ENCODE measurements at places on chromosomes 1 and 21.

DNA sequence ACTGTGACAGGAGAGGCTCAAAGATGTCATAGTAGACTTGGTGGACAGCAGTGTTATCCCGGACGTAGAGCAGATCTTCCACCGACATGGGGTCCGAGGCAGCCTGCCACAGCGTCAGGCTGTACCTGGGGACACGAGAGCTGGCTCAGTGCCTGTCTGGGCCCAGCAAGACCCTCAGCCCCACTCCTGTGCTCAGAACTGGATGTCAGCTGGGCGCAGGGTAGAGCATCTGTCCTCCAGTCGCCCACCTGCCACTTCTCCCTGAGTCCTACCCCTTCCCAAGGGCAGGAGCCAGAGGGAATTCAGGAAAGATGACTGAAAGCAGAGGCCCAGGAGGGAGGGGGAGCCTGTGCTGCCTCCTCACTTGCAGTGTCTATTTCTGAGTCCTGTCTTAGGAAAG, 11.7 kb downstream of the FAM151A start:
- no peaks in the 10 kb centered on the region for H3K4me1 ChIP-seq
- H3K4me3 ChIP-seq = no peak overlapping the region
- DNase-seq = no peak

DNA sequence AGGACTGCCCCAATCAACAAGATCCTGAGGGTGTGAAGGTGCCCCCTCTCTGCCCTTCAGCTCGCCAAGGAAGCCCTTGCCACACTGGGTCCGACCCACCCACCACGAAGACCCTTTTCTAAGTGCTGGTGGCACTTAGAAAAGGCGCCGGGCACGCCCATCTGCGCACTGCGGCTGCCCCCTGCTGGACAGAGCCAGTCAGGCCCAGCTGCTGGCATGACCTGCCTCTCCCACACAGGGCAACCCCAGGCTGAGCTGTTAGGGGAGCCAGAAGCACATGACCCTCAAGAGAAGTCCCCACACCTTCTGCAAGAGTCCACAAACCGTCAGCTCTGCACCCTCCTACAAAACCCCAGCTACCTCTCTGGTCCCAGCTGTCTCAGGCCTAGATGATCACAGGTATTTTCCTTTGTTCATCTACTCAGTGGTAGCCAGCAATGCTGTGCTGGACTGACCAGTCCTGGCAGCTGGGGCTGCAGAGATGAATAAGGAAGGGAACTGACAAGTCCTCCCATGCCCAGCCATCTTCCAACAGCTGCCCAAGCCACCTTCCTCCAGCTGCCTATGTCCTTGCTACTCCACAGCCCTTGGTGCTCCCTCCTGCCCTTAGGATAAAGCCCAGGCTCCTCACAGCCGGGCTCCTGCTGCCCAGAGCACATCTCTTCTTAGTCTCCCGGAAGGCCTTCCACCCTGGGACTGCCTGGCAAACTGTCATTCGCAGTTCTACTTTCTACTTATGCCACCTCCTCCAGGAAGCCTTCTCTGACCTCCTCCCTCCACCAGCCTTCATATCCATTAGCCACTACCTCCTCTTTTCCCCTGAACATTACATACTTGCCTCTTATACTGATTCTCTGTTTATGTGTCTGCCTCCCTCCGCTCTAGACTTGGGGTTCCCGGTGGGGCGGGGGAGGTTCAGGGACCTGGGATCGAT, 39.8 kb upstream of the ZC3H12A start:
- no peaks in the 10 kb centered on the region for H3K4me1 ChIP-seq
- peaks cover 34% of the 10 kb centered on the region for H3K27me3 ChIP-seq
- H3K4me3 ChIP-seq = no peak overlapping the region
- no peak overlapping the region for H3K27ac ChIP-seq
- no peaks in the 10 kb centered on the region for H3K36me3 ChIP-seq
- peak; percentile 75 for DNase-seq

- no peak overlapping the region for H3K4me3 ChIP-seq
- H3K4me1 ChIP-seq = peaks cover 44% of the 10 kb centered on the region
- H3K36me3 ChIP-seq = peaks cover 45% of the 10 kb centered on the region
- no peak for DNase-seq
Observed at GRCh38 chr1:12407050-12407961, 177.5 kb downstream of the VPS13D start.

DNA sequence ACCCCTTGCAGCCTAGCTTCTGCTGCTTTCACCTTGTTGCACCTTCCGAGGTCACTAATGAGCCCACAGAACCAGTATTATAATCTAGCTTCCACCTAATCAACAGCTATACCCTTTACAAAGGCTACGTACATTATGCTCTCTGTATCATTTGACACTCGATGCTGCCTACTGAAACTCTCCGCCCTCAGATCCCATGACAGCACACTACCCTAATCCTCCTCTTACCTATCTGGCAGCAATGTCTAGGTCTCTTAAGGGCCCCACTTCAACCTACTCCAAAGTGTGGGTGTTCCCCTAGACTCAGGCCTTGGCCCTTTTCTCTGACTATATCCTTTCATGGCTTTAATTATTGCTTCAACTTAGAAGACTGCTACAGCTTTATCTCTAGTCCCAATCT, 4.8 kb upstream of the MRPS21 start:
- DNase-seq = no peak
- no peaks in the 10 kb centered on the region for H3K36me3 ChIP-seq
- peaks cover 11% of the 10 kb centered on the region for H3K27me3 ChIP-seq
- H3K27ac ChIP-seq = no peak overlapping the region

- peaks cover 20% of the 10 kb centered on the region for H3K27me3 ChIP-seq
- no peak overlapping the region for H3K4me3 ChIP-seq
- no peaks in the 10 kb centered on the region for H3K36me3 ChIP-seq
- H3K27ac ChIP-seq = no peak overlapping the region
- no peak for DNase-seq
- peaks cover 7% of the 10 kb centered on the region for H3K4me1 ChIP-seq
Observed at GRCh38 chr1:44049839-44050238, 18.6 kb upstream of the SLC6A9 start.

DNA sequence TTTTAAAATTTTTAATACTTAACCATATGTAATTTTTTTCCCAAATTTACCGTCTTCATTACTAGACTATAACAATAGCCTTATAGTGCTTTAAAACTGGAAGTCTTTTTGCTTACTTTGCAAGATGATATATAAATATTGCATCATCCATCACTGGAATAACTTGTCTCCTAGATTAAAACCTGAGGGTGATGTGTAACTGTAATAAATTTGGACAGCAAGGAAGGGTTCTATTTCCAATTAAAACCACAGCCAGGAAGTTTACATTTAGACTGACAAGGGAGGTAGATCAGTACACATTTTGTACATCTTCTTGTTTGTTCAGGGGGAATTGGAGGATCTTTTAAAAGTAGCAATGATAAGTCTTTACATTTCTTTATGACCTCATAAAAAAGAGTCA, 21.9 kb downstream of the NTNG1 start:
- no peak for DNase-seq
- H3K4me1 ChIP-seq = no peaks in the 10 kb centered on the region
- H3K4me3 ChIP-seq = no peak overlapping the region
- H3K27me3 ChIP-seq = no peaks in the 10 kb centered on the region

- no peak overlapping the region for H3K27ac ChIP-seq
- no peaks in the 10 kb centered on the region for H3K36me3 ChIP-seq
- H3K4me1 ChIP-seq = peaks cover 2% of the 10 kb centered on the region
- no peaks in the 10 kb centered on the region for H3K27me3 ChIP-seq
- no peak for DNase-seq
- no peak overlapping the region for H3K4me3 ChIP-seq
Observed at GRCh38 chr21:45088729-45089128, 14.3 kb downstream of the ADARB1 start.

DNA sequence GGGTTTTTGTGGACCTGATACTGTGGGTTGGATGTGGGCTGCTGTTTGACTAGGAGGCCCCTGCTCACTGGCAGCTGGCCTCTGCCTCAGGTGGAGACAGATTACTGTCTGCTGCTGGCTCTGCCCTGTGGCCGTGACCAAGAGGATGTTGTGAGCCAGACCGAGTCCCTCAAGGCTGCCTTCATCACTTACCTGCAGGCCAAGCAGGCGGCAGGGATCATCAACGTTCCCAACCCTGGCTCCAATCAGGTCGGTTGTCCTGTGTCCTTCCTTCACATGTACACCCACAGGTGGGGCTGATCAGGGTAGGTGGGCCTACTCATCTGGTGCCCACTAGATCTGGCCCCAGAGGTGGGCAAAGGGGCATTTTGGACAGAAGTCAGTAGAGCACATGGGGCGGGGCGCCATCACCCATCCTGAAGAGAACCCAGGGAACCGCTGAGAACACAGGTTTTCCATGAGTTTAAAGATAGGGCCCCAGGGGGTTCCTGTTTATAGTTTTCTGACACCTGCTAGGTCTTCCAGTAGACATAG, 37.2 kb downstream of the ZBTB17 start:
- no peak for DNase-seq
- H3K4me3 ChIP-seq = no peak overlapping the region
- peaks cover 4% of the 10 kb centered on the region for H3K4me1 ChIP-seq
- H3K27ac ChIP-seq = peak overlapping the region; percentile 76
- no peaks in the 10 kb centered on the region for H3K27me3 ChIP-seq

GRCh38 chr1:229102741-229103391, 168.0 kb upstream of the RAB4A start:
- H3K4me3 ChIP-seq = no peak overlapping the region
- peaks cover 32% of the 10 kb centered on the region for H3K4me1 ChIP-seq
- DNase-seq = no peak

- H3K36me3 ChIP-seq = peaks cover 27% of the 10 kb centered on the region
- H3K27ac ChIP-seq = no peak overlapping the region
- H3K4me3 ChIP-seq = no peak overlapping the region
- no peaks in the 10 kb centered on the region for H3K27me3 ChIP-seq
- H3K4me1 ChIP-seq = peaks cover 1% of the 10 kb centered on the region
Observed at GRCh38 chr1:62481681-62482080, 44.8 kb downstream of the USP1 start.

DNA sequence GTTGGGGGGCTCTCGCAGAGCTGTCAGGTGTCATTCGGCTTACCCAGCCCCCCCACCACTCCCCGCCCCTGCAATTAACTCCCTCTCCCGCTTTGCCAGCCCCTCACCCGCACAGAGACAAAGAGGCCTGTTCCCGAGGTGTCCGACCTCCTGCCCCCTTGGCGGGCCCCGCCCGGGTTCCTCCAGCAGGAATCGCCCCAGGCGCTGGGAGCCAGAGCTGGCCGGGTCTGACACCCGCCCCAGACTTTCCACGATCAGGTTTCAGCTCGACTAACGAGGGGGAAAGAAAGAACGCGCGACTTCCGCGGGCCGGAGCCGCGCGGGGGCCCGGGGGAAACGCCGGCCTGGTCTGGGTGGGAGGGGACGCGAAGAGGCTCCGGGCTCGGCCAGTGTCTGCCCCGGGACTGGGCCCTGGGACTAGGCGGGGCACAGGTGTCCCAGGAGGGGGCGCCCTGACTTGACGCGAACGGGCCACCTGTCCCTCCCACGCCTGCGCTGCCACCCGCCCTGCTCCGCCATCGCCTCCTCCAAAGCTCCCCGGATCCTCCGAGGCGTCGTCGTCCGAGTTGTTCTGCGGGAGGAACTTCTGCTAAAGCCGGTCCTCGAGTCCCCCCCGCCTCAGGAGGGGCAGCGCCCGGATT, 36.4 kb upstream of the HHAT start:
- peaks cover 15% of the 10 kb centered on the region for H3K4me1 ChIP-seq
- H3K27me3 ChIP-seq = peaks cover 12% of the 10 kb centered on the region
- DNase-seq = peak; percentile 76
- H3K27ac ChIP-seq = peak overlapping the region; percentile 90

GRCh38 chr21:33650230-33650629, 7.9 kb downstream of the ITSN1 start:
- no peaks in the 10 kb centered on the region for H3K27me3 ChIP-seq
- no peak for DNase-seq
- peak overlapping the region; percentile 91 for H3K27ac ChIP-seq
- peaks cover 8% of the 10 kb centered on the region for H3K36me3 ChIP-seq

GRCh38 chr1:45834689-45835088, 31.3 kb downstream of the MAST2 start:
- peaks cover 3% of the 10 kb centered on the region for H3K4me1 ChIP-seq
- H3K36me3 ChIP-seq = peaks cover 11% of the 10 kb centered on the region
- DNase-seq = no peak
- H3K27me3 ChIP-seq = no peaks in the 10 kb centered on the region

DNA sequence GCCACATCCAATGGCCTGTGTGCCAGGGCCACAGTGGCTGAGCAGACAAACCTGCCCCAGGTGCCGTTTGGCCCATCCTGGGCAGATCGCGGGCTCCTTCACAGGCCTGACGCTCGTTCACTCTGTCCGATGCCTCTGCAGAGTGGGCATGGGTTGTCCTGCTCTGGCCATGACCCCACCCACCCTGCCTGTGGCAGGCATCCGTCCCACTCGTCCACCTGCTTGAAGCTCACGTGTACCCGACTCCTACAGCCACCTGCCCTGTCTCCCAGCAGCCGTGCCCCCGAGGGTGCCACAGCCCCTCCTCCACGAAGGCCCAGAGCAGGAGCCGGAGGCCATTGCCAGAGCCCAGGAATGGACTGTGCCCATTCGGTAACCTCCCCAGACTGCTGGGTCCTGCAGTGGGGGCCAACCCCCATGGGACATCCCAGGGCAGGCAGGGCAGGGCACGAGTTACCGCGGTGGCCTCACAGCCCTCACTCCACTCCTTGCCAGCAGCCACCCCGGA, 41.9 kb downstream of the TRIM11 start:
- H3K27me3 ChIP-seq = no peaks in the 10 kb centered on the region
- H3K36me3 ChIP-seq = no peaks in the 10 kb centered on the region
- no peak for DNase-seq
- no peak overlapping the region for H3K27ac ChIP-seq

DNA sequence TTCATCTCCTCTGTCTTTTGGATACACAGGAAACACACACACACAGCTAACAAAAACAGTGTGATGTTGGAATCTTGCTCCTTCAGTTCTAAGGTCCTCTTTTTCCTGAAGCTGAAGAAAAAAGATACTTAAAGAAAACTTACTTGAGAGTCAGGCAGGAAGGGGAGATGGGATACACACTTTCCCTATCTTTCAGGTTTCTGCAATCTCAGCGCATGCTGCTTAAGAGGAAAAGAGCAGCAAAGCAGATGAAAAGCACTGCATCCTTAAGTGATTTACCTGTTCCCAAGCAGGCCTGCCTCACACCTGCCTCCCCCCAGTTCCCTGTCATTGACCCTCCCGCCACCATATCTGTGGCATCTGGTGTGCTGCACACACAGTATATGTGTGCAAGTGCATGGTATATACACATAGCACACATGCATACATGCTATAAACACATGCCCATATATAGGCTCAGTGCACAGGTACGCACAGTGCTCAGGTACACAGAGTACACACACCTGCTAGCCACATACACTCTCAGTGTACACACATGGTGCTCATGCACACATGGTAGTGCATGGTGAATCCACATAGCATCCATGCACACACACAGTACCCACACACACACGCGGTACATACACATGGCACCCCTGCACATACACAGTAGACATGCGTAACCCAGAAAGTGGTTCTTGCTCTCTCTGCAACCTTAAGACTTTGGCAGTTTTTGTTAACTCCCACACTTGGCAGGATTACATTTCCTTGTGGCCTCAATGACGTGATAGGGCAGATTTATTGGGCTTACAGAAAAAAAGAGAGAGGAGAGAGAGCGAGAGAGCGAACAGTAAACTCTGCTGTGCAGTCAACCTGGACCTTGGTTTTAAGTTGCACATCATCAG, 166.9 kb downstream of the TOMM20 start:
- no peak overlapping the region for H3K4me3 ChIP-seq
- no peaks in the 10 kb centered on the region for H3K36me3 ChIP-seq
- no peaks in the 10 kb centered on the region for H3K27me3 ChIP-seq
- peak overlapping the region; percentile 98 for H3K27ac ChIP-seq

- H3K27ac ChIP-seq = no peak overlapping the region
- no peaks in the 10 kb centered on the region for H3K36me3 ChIP-seq
- no peaks in the 10 kb centered on the region for H3K27me3 ChIP-seq
- no peak overlapping the region for H3K4me3 ChIP-seq
Observed at GRCh38 chr1:215360031-215360430, 207.1 kb upstream of the KCTD3 start.

GRCh38 chr1:113759333-113760101, at the start of gene PHTF1:
Gene PHTF1 (minus strand): TSS chr1:113759486. CDS start chr1:113758703, 783 bp downstream.
- no peaks in the 10 kb centered on the region for H3K27me3 ChIP-seq
- H3K4me3 ChIP-seq = peak within 1 kb of the TSS; percentile 89
- peaks cover 7% of the 10 kb centered on the region for H3K36me3 ChIP-seq
- H3K4me1 ChIP-seq = peaks cover 35% of the 10 kb centered on the region
- H3K27ac ChIP-seq = peak within 1 kb of the TSS; percentile 100
- DNase-seq = peak; percentile 58

Data from progenitor cell of endocrine pancreas (in vitro differentiated cells).